NK-92 treated with Interleukin-12 subunit alpha and Interleukin-12 subunit beta, amount 100 ng/mL, for 24 hours (cell line): ENCODE measurements at places on chromosomes 12 and 14.

DNA sequence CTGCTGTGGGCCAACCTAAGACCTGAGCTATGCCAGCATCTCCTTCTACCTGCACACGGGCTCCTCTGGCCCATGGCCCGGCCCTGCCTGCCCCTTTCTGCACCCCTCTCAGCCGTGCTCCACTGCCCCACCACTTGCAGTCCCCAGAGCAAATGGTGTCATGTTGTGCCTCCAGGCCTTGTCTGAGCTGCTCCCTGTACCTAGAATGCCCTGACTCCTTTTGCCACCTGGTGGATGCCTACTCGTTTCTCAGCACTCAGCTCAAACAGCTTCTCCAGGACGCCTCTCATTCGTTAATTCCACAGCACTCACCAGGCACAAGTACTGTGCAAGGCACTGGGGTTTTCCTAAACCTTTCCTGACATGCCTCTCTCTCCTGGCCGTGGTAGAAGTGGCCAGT is 63.2 kb upstream of the PNMA1 start:
- no peak for DNase-seq

DNA sequence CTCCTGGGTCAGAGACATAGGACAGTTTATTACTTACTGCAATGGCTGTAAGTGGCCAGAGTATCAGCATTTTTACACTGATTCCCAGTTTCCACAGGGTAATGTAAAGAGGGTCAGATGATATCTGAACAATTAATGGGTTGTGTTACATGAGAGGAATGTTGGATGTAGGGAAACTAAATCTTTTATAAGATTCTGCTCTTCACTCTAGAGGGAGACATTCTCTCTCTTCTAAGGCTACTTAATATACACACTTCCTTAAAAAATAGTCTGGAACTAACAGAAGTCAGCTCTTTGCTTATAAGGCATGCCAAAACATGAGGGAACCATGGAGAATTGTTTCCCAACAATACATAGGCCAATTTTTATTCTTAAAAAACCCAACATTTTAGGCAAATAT is 389.8 kb downstream of the ETNK1 start:
- DNase-seq, result no peak

- DNase-seq, result no peak
Observed at GRCh38 chr12:113464452-113464775, 7.3 kb downstream of the LHX5 start.

DNA sequence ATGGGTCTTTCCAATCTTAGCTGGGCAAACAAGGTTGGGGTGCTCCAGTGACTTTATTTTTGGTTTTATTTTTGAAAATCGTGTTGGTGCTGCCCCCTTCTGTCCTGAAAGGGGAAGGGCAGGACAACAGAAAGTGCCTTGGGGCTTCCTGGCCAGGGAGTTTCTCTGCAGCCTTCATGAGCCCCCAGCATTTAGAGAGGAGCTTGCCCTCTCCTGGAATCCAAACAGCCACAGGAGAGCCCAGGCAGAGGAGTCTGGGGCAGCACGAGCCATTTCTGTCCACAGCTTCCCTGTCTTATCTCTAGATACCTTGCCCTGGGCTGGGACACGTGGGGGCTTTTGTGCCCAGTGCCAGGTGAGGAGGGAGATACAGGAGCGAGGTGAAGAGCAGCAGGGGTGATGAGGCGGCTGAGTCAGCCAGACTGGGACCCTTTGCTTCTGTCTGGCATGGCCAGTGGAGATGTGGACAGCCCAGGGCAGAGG is 4.4 kb upstream of the C1RL start:
- DNase-seq, result no peak

DNA sequence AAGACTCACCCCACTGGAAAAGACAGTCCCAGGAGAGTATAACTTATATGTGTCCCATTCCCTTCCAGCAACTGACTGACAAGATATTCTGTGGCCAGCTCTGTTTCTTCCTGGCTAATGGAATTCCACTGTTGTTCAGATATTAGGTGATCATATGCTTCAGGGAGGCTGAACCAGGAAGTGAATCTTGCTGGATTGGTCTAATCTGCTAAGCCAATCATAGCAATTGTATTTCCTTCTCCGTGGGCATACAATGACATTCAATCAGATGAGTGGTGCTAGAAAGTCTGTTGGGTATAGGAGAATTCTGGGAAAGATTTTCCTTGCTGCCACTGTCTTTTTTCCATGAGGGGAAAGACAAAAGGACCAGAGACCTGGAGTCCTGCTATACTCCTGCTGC is 12.1 kb downstream of the PYGL start:
- no peak for DNase-seq

DNA sequence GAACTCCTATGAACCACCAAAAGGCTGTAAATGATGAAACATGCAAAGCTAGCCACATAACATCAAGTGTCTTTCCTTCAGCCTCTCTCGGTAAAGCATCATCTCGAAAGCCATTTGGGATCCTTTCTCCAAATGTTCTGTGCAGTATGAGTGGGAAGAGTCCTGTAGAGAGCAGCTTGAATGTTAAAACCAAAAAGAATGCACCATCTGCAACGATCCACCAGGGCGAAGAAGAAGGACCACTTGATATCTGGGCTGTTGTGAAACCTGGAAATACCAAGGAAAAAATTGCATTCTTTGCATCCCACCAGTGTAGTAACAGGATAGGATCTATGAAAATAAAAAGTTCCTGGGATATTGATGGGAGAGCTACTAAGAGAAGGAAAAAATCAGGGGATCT is 61.2 kb downstream of the ATG14 start:
- no peak for DNase-seq

- no peak for DNase-seq
Observed at GRCh38 chr12:101963697-101964096, 86.3 kb downstream of the DRAM1 start.

- no peak for DNase-seq
Observed at GRCh38 chr12:104652910-104653309, 196.2 kb downstream of the CHST11 start.

GRCh38 chr12:2411616-2412304 is 359.0 kb downstream of the CACNA1C start:
- DNase-seq, result no peak

DNA sequence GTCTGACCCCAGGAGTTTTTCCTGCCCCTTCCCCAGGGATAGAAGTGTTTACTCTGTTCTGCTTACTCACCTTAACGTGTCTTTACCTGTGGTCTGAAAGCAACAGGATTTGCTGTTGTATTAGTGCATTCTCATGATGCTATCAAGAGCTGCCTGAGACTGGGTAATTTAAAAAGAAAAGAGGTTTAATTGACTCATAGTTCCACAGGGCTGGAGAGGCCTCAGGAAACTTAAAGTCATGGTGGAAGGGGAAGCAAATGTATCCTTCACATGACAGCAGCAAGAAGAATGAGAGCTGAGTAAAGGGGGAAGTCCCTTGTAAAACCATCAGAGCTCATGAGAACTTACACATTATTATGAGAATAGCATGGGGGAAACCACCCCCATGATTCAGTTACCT is 240.4 kb downstream of the SNAPC1 start:
- DNase-seq, result no peak
